ENCODE measurements at places on chromosomes 7 and 10.

DNA sequence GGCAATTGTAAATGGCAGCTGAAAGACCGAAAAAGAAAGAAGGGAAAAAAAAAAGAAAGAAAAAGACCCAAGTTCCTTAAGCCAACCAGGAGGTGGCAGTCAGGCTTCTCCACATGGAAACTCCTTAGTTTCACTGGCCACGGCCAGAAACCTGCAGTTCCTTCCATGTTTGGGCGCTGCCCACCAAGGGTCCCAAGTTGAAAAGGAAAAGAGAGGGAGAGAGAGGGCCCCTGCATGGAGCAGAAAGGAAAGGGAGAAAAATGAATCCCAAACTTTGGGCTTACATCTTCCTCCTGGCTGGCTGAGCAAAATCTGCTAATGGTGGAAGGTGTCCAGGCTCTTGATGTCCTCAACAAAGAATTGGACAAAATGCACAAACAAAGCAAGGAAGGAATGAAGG, 31.8 kb upstream of the ABCA13 start:
- no peak for DNase-seq

- no peak for DNase-seq
Measured at GRCh38 chr10:101570428-101571270, 17.4 kb downstream of the POLL start.

- DNase-seq, result no peak
Measured at GRCh38 chr10:88108115-88108610, 244.7 kb downstream of the PTEN start.

- DNase-seq, result no peak
Measured at GRCh38 chr10:128981881-128982615, 485.0 kb upstream of the MGMT start.

GRCh38 chr10:82394122-82394521, 519.1 kb downstream of the NRG3 start:
- DNase-seq, result no peak

DNA sequence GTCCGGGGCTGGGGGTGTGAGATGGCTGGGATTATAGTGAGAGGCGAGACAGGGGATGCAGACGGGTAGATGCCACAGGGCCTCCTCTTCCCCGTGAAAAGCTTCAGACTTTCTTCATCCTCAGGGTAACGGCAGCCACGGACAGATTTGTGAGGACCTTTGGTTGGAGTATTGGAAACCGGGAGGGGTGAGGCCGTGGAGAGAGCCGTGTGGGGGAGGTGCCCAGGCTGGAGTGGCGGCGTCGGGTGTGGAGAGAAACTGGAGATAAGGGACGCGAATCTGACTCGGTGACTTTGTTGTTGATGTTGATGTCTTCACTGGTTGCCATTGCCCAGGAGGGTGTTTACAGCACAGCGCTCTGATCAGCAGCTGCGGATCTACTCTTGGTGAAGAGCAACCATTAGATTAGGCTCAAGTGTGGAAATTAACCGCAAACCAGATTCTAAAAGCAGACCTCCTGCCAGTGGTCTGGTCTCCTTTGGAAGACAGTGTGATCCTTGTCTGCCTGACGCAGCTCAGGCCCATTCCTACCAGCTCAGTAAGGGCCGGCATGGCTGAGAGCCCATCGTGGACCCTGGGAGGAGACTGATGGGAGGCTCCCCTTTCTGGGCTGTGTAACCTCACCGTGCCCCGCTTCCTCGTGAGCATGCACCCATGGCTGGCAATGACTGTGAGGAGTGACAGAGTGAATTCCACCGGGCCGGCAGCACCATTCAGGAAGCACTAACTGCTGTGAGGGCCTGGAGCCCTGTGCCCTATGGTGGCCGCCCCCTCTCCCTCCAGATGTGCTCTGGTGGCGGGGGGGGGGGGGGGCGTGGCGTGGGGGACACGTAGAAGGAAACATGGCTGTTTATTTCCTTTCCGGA, 90.3 kb downstream of the INPP5A start:
- no peak for DNase-seq

DNA sequence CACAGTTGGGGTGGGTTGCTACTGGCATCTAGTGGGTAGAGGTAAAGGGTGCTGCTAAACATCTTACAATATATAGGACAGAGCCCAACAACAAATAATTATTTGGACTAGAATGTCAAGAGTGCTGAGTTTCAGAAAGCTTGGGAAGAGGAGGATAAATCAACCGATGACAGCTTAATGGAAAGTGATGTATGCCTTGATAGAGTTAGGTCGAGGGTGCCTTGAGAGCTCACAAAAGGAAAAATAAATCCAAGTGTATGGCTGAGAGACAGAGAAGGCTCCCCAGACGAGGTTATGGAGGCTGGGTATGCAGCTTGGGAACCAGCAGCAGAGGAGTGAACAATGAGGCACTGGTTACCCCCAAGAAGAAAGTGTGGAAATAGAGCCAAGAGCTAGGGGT, 211.1 kb downstream of the HDAC9 start:
- DNase-seq, result no peak

DNA sequence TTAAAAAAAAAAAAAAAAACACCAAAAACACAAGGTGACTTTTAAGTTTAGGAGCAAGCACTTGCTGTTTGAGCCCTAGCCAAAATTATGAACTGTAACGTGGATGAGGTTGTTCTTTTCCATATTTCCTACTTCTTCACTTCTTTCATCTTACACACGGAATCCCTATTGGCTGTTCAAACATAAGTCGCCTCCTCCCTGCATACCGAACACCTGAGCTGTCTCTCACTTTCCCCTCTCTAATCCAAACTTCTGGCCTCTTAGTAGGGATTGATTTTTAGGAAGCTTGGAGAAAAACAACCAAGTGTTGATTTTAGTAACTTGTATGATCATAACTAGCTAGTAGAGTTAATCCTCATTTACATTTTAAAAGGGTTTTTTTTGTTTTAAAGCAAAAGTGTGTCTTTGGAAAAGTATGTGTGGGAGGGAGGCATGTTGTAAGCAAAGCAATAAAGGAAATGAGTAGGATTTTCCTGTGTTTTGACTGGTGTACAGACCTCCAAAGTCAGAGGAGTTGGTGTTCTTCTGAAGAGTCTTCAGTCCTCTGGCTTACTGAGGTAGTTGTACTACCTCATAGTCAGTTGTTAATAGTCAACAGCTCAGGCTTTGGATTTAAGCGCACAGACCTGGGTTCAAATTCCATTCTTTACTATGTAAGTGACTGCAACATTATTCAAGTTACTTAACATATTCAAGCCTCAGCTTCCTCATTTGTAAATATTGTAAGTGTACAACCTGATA, 39.3 kb downstream of the RABGEF1 start:
- DNase-seq, result no peak

GRCh38 chr7:150860978-150861295, 8.6 kb downstream of the AOC1 start:
- no peak for DNase-seq

DNA sequence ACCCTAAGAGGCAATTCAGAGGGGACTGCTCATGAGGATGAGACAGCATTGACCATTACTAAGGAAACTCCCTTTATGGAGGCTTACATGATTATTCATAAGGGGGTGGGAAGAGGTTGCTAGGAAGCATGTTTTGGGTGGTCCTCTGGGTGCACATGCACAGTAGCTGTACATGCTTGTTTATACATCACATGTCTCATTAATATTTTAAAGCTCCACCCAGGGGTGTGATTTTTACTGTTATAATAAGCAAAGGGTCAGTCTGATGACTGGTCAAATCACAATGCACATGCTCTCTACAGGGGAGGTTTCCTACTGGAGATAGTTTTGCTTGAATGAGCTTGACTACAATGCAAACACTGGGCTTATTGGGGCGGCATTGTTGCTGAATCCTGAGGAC, 23.8 kb upstream of the PPP1R9A start:
- no peak for DNase-seq

GRCh38 chr7:149248777-149249176, 9.3 kb downstream of the ZNF212 start:
- no peak for DNase-seq

GRCh38 chr7:10634239-10634638, 339.4 kb upstream of the PHF14 start:
- DNase-seq, result no peak

DNA sequence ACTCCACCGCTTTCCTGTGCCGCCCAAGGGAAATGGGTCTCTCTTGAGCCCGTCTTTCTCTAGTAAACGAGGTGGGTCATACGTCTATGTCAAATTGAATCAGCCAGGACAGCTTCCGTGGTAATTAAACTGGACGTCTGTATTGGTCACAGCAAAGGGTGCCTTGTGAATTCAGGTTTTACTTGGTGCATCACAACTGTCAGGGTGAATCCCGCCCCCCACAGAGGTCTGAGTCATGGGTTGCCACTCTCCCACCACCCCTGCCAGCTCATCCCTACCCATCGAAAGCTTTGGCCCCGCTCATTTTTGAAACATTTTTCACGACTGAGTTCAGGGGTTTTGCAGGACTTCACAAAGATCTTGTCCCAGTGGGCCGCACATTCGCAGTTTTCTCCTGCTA, 8.0 kb upstream of the SP8 start:
- no peak for DNase-seq

GRCh38 chr7:128939861-128940410, 2.2 kb downstream of the IRF5 start:
- DNase-seq, result no peak

DNA sequence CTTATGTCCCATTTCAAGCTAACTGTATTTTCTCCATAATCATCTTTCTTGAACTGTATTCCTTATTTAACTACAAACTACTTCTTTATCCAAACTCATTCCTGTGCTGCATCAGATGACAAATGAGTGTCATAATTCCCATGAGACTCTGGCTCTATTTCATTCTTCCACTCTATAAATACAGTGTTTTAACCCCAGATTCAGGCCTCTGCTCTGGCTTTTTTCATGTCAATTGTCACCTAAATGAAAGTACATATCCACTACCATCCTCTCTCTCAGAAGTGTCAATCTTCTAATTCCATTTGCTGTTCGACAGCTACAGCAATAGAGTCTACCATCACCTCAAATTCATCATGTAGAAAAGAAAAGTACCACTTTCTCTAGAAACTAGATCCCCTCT, 172.7 kb downstream of the CACNA2D1 start:
- no peak for DNase-seq

GRCh38 chr7:37758501-37759045, 75.0 kb downstream of the GPR141 start:
- no peak for DNase-seq

DNA sequence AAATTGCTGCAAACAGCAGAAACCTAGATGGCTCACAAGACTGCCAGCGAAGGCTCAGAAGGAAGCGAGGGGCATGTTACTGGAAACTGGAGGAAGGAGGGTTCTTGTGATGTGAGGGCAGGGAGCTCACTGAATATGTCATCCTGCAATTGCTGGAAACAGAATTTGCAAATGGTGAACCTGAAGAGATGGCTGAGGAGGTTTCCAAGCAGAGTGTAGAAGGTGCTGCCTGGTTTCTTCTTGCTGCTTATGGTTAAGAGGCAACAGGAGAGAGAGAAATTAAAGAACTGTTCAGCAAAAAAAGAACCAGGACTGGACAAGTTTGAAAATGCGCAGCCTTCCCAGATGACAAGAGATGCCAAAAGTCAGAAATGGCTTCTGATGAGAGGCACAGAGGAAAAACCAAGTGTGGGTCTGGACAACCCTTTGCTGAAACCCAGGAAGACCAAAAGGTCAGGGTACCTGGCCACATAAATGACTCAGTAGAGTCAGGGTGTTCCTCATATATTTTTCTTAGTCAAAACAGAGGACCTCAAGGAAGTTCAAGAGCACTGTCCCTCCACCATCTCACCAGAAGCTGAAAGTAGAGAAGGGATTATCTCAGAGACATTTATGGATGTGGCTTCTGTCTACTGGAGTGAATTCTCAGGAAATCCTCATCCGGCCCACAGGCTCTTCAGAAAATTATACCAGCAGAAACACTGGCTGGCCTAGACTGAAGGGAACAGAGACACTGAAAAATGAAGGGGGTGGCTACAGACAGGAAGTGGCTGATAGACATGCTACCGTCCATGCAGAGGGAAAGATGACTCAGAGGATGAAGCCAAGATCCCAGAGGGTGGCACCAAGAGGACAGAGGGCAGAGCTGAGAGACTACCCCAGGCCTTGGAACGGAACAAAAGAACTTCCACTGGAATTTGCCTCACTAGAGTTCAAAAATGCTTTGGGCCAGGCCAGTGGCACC, 10.1 kb downstream of the PAPOLB start:
- no peak for DNase-seq

DNA sequence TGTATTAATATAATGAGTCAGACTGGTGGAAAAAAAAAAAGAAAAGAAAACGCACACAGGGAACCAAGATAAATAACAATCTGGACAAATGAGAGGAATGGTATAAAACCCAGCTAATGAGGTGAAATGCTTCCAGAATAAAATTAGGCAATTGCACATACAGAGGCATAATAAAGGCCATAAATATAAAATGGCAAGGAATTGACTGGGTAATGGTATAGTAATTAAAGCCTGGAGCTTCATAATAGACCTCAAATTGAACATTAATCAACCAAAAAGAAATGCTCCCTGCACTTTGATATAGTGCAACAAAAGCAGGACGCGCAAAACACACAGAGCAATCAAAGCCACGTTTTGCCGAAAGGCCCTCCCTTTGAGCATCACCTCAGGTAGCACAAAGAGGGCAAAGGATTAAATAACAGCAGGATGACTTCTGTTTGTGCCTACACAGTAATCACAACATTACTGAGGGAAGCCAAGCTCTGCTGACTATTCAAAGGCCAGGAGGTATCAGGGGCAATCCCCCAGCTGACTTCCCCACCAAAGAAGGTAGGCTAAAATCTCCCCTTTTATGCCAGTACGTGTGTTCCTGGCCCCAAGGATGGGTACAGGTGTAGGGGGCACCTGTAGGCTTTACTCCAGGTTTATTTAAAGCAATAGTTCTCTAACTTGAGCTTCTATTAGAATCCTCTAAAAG, 343.7 kb downstream of the ELMO1 start:
- no peak for DNase-seq

- DNase-seq, result no peak
Measured at GRCh38 chr7:100679129-100679926, 5.8 kb downstream of the GNB2 start.

DNA sequence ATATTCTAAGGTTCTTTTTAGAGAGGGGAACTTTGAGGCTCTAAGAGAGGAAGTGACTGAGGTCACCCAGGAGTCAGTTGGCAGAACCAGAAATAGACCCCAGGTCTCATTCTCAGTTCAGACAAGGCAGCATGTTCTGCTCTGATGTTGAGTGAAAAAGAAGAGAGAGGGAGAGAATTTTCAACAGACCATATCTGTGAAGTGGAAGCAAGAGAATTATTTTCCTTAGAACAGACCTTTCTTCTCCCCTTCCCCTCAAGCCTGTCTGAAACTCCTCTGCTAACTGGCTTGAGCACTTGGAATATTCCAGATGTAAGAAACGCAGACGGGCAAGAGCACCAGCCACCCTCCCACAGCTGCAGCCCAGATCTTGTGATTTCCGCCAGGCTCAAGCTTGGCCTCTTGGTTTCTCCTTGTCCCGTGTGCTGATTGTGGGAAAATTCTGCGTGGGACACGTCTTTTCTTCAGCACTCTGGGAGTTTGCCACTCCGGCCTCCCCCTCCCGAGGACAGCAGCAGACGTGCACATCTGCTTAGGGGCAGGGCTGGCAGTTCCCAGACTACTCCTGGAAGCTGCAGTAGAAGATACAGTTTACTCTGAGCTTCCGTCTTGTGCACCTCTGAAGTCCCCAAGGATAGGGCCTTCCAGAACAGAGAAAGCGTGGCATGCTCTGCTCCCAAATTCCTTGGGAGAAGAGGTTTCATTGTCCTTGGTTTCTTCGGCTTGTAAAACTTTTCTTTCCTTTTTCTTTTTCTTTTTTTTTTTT, 22.7 kb upstream of the IKZF1 start:
- no peak for DNase-seq

All from activated CD4-positive, alpha-beta T cell treated with anti-CD3 and anti-CD28 coated beads for 24 hours (primary cell).